ENCODE measurements at places on chromosomes 3 and 15.
A peak's percentile ranks its signal among the peaks of the same experiment; 100 is the strongest.

GRCh38 chr15:90047956-90048575 lies 46.9 kb downstream of the ZNF710 start:
- no peak for DNase-seq

GRCh38 chr3:68288085-68288484 lies 633.7 kb upstream of the SUCLG2 start:
- DNase-seq: peak; percentile 2

GRCh38 chr3:172678068-172678467 lies 32.8 kb downstream of the NCEH1 start:
- no peak for DNase-seq

- DNase-seq: no peak
Observed at GRCh38 chr3:190840146-190840545, 22.3 kb downstream of the GMNC start.

DNA sequence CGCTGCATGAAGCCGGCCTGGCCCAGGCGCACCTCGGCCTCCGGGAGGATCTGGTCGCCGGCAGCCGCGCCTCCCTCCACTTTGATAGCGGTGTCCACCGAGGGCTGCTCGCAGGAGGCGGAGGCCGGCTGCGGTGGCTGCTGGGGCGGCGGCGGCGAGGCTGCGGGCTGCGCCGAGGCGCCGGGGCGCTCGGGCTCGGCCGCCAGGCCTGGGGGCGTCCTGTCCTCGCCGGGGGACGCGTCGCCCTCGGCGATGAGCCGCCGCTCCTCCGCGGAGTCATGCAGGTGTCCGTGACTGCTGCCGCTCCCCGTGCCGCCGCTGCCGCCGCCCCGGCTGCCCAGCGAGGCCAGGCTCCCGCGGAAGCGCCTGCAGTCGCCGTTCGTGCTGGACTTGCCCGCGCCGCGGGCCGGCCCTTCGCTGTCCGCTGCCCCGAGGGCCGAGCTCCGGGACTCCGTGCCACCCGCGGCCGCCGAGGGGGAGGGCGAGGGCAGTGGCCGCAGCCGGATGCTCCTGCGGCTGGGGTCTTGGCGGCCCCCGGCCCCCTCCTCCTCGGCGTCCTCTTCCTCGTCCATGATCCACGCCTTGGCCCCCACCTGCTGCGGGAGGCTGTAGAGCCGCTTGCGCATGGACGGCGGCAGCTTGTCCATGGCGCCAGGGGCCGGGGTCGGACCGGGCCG lies 996 bp downstream of the HCN4 start:
- DNase-seq: peak; percentile 60

DNA sequence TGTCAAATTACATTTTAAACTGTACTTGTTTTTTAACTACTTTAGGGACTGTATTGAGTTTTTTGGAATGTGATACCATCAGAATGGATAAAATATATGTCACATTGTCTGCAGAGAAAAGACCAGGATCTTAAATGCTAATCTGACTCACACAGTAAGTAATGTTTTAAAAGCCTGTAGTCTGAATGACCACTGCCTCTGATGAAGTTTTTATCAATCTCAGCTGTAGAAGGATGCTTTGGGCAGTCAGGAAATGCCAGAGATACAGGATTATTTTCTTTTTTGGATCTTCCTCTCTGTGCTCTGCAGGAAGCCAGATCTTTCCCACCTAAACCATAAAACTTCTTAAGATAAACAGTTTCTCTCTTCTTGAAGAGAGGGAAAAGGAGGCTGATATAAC lies 73.1 kb upstream of the PRTG start:
- no peak for DNase-seq

- no peak for DNase-seq
Observed at GRCh38 chr3:15491143-15491542, 30.4 kb downstream of the COLQ start.

DNA sequence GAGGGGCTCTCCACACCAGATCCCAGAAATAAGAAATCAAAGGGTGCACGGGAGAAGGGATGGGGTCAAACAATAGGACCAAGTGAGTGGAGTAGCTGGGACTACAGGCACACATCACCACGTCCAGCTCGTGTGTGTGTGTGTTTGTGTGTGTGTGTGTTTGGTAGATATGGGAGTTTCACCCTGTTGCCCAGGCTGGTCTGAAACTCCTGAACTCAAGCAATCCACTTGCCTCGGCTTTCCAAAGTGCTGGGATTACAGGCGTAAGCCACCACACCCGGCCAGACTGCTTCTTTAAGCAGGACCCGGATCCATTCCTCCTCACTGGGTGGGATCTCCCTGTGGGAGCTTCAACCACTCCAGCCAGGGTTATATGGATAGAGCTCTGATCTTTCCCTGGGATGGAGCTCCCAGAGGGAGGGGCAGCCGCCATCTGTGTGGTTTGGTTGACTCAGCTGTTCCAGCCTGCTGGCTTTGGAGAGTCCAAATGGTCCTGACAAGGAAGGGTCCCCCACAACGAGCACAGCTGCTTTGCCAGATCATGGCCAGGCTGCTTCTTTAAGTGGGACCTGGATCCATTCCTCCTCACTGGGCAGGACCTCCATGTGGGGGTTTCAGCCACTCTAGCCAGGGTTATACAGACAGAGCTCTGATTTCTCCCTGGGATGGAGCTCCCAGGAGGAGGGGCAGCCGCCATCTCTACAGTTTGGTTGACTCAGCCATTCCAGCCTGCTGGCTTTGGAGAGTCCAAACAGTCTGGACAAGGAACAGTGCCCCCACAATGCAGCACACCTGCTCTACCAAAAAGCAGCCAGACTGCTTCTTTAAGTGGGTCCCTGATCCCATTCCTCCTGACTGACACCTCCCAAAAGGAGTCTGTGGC lies 9.1 kb upstream of the AVEN start:
- no peak for DNase-seq

- DNase-seq: no peak
Observed at GRCh38 chr15:47791161-47791560, 73.9 kb downstream of the SEMA6D start.

DNA sequence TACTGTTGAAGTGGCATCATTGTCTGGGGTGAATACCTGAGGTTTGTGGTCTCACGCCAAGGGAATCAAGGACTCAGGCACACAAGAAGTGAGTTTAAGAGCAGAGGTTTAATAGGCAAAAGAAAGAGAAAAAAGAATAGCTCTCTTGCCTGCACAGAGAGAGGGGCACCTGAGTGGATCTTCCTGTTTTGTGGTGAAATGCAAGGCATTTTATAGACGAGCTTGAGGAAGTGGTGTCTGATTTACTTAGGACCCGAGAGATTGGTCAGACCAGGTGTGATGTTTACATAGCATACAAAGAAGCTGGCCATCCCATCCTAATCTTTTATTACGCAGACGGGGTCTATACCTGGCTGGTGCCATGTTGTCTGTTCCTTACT lies 13.2 kb downstream of the CCR5 start:
- no peak for DNase-seq

- no peak for DNase-seq
Observed at GRCh38 chr3:12708584-12709192, 44.8 kb upstream of the RAF1 start.

DNA sequence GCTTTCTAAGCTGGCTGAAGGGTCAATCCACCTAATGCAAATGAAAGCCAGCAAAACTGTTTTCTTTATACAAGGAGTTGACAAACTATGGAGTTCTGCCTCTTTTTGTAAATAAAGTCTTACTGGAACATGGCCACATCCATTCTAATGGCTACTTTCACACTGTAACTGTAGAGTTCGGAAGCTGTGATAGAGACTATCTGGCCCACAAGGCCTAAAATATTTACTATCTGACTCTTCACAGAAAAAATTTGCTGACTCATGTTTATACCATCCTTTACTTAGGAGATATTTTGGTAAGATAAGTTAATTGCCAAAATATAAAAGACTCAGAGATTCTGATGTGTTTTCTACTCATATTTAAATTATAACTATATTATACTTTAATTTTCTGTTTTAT lies 93.7 kb upstream of the GK5 start:
- no peak for DNase-seq

DNA sequence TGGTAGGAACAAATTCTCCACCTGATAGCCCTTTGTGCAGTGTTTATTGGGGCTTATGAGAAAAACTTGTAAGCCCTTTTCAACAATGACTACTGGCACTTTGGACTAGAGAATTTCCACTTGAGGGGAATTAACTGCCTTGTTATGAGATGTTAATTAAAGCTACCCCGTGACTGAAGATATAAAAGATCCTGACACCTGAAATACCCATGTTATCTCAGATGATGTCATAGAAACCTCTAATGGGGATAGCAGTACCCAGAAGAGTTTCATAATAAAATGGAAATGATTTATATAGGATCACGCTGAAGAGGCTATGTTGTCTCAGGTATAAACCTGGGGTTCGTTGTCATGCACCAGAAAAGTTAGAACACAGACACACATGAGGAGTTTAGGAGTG lies 14.5 kb upstream of the STAC start:
- no peak for DNase-seq

DNA sequence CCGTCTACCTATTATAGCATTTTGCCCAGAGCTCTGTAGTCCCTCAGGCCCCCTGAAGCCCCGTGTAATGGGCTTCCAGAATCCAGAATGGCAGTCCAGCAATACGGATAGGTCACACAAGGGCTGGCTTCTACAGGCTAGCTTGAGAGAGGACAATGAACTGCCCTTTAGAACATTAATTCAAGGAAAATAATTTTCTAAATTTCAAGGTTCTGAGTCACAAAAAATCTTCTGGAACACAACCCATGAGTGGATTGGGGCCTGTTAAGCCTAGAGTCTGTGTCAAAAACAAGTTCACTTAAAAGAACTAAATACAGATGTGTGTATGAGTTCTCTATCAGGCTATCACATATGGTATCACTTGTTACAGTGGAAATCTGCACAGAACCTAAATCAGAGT lies 28.8 kb downstream of the DCP1A start:
- no peak for DNase-seq

- no peak for DNase-seq
Observed at GRCh38 chr15:24955531-24955921, 739 bp downstream of the SNRPN start.

DNA sequence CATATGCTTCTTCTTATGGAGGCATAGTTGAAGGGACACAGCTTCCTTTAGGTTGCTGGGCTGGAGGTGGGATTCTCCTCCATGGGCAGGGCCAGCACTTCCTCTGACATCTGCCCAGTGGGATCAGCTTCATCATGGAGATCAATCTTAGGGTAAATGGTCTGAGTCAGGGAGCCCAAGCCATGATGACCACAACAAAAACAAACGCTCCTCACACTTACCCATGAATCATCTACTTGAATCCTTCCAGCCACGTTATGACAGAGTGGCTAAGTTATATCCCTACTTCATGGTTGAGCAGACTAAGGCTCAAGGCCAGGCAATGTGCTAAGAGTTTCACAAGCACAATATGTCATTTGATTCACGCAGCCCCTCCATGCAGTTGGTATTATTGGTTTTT lies 87.2 kb upstream of the NMNAT3 start:
- no peak for DNase-seq

DNA sequence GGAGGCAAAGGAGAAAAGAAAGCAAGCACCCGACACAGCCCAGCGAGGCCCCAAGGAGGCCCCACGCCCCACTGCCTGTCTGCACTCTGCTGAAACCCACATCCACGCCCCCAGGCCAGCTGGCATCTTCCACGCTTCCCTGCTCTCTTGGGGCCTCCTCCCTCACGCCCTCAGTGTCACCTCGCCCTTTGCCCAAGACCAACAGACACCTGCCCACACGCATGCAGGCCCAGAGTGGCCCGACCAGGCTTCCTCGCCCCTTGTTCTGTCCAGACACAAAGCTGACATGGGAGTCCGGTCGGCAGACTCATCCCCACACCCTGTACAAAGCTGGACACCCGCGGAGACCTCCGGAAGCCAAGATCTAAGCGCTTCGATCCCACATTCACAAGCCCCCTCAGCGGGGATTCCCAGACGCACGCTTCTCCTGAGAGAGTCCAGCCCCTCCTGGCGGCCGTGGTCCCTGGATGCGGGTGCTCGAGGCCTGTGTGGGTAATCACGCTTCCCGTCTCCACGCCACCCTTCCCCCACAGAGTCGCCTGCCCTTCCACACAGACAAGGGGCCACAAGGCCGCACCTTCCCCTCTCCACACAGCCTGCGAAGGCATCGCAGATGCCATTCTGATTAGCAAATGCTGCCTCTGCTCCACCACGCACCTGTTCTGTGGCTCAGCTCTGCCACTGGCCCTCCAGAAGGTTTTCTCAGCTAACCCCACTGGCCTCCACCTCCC lies 176.6 kb downstream of the XXYLT1 start:
- DNase-seq: peak; percentile 77

GRCh38 chr15:79394231-79394630 lies 37.9 kb upstream of the MINAR1 start:
- no peak for DNase-seq

GRCh38 chr3:113136071-113136470 lies 75.3 kb upstream of the BOC start:
- peak; percentile 22 for DNase-seq

- DNase-seq: no peak
Observed at GRCh38 chr15:66886241-66886675, 179.1 kb upstream of the SMAD3 start.

DNA sequence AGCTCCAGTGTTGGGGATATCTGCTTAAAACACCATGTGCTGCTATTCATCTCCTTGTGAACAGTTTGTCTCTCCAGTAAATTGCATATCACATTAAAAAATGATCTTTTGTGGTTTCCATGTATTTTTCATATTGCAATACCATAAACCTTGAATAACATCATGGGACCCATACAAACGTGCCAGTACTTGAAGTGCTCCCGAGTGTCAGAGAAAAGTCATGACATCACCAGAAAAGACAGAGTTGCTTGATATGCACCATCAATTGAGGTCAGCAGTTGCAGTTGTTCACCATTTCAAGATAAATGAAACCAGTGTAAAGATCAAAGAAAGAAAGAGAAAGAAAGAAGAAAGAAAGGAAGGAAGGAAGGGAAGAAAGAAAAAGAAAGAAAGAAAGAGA lies 278.6 kb downstream of the ZNF621 start:
- DNase-seq: no peak

All from retina (tissue), 1 donor.